Hindlimb muscle (tissue), 1 donor: ENCODE measurements at places on chromosomes 7 and 10. TPM values are rescaled to one million over a fixed set of nuclear protein-coding genes. Genes with fewer than 3 reads are reported as not detected.
A peak's percentile ranks its signal among the peaks of the same experiment; 100 is the strongest.

PAPOLB gene
- 0.04 TPM for polyA plus RNA-seq

IGFBP3 gene
- polyA plus RNA-seq, result 268 TPM

SLC26A3 gene
- polyA plus RNA-seq, result not detected

CRHR2 gene
- polyA plus RNA-seq, result 1.9 TPM

CCDC172 gene
- polyA plus RNA-seq, result not detected

MBL2 gene
- polyA plus RNA-seq, result not detected

DNA sequence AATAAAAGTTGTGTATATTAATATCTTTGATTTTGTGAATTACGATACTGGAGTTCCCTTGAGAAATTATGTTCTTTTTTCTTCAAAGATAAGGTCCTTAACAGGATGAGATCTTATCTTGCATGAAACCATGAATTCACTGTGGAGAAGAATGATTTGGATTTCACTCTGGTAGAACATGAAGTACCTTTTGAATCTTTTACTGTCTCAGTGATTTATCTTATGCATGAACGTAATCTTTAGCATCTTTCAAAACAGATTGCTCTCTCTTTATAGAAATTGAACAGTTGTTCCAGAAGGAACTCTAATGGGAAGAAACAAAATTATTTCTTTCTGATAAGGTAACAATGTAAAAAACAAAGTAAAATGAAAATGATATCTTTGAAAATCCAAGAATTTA, 11.0 kb upstream of the ZNF438 start:
- DNase-seq, result no peak

- peak; percentile 72 for DNase-seq
Measured at GRCh38 chr7:47720141-47720906, 138.4 kb upstream of the TNS3 start.

DNA sequence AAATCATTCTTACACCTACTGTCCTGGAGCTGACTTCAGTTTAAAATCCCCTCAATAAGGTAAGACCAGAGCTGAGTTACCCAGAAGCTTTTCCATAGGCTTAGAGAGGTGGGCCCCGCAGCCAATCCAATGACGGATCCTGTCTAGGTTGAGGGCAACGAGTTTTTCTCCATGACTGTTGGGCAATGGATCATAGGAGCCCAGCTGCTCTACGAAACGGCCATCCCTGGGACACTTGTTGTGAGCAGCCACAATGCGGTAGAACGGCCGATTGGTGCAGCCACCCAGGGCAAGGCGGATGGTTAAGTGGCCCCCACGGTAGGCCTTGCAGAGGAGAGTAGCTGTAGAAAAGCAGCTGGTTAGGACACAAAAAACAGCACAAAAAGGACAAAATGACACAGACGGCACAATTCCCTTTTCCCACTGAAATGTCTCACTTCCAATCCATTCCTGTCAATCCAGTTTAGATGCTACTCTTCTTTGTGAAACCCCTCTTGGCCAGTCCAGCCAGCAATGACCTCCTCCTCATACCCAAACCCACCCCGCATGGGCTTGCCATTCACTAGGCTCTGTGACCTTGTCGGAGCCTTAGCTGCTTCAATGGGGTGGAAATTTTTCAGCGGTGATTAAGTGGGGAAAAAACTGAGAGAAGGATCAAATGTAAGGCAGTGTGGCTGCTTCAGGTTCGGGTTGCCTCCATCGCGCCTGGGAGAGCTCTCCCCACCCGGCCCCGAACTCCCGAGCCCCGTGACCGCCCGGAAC, 580 bp downstream of the MRPS16 start:
- no peak for DNase-seq

DNA sequence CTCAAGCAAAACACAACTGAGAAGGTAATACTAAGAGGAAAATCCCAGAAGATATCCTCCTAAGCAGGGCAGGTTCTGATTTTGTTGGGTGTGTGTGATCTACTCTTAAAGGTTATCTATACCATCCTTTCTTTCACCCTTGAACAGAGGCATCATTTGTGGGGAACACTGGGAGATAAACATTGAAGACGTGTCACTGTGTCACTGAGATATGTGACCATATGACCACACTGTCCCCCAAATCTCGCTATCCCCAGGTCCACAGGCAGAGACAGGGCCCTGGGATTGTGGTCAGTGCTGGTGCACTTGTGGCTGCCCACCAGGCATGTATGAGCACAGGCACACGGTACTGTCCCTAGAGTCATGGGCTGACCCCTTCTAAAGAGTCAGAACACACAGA, 30.0 kb downstream of the TECTB start:
- DNase-seq, result no peak

- DNase-seq, result no peak
Measured at GRCh38 chr7:88281749-88282148, 24.9 kb downstream of the STEAP4 start.

DNA sequence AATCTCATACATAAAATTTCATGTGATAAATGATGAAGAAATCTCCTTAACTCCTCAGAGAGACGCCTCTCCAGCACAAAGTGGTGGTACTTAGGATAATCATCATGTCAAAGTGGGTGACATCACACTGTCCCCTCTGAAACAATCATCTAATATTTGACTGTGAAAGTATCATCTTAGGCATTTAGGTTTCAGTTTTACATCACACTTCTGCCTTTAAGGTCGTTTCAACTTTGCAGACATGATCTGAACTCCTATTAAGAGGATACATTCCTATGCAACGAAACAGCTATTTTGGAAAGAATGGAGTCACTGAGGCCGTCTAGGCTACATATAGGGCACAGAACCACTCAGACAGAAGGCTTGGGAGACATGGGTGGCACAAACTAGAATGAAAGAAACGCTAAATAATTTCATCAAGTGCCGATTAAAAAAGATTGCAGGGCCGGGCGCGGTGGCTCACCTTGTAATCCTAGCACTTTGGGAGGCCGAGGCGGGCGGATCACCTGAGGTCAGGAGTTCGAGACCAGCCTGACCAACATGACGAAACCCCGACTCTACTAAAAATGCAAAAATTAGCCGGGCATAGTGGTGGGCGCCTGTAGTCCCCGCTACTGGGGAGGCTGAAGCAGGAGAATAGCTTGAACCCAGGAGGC, 2.0 kb downstream of the VOPP1 start:
- no peak for DNase-seq

DNA sequence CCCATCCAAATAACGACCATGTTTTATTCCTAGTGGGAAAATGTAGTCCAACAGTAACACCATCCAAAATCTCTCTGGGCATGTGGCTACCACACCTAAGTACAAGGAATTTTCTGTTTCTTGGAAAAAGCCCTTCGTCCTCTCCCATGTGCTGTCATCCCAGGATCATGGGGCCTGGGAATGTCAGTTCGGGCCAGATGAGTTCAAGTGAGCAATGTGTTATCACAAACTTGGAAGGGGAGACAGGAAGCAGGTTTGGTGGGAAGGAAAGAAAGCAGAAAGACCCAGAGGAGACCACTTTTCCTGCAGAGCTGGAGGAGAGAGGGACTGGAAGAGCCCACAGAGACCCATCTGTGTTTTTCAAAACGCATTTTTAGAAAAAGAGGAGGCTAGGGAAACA, 110.8 kb downstream of the PLXNA4 start:
- DNase-seq, result no peak

DNA sequence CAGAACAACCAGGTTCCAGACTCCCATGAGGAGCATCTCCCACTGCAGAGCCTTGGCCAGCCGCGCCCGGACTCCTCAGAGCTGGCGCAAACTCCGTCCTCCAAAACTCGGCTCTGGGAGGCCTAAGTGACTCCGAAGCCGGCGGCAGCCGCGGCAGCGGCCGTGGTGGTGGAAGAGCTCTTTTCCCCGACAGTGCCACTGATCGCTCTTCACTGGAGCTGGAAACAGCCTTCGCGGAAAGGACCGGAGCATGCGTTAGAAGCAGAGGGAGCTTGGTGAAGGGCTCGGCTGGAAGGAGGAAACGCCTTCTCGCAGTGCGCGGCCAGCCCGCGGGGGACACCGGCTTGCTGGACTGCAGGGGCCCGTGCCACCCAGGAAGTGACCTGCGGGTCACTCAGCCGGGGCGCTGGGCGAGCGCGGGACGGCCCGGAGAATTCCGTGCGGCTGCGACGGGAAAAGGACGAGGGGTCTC, 5.0 kb upstream of the HOXA13 start:
- DNase-seq, result no peak

- no peak for DNase-seq
Measured at GRCh38 chr7:159064121-159064815, 80.4 kb downstream of the VIPR2 start.

DNA sequence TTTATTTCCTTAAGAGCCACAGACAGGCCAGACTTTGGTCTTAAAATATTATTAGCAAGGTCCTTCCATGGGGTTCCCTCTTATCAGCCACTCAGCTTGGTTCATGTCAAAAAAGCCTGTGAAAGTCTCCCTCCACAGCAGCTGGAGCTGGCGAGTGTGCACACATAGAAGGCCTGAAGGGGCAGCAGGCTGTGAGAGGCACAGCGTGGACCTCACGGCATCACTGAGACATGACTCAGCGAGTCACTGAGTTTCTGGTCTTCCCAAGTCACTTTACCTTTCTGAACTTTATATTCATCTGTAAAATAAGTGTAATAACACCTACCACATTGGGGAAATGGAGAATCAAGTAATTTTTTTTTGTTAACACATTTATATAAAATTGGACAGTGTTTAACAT, 8.7 kb downstream of the TAF3 start:
- no peak for DNase-seq

GRCh38 chr7:129315960-129316359, 91.1 kb downstream of the AHCYL2 start:
- peak; percentile 19 for DNase-seq
